DMS53 (cell line): ENCODE measurements at places on chromosomes 11 and 22.

DNA sequence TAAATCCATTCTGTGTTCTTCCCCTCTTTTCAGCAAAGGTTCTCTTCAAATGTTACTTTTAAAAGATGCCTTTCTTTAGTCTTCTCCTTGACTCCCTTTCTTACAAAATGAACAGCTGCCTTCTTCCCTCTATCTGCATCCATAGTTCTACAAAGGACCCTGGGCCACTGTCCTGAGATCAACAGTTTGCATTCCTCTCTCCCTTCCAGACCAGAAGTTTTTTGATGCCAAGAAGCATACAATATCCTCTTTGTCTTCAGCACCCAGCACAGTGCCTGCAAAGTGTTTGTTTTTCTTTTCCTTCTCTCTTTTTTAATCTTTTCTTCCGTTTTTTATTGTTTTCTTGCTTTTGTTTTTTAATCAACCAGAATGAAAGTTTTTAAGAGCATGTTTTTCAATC lies 183.5 kb upstream of the SNX19 start:
- DNase-seq = no peak

DNA sequence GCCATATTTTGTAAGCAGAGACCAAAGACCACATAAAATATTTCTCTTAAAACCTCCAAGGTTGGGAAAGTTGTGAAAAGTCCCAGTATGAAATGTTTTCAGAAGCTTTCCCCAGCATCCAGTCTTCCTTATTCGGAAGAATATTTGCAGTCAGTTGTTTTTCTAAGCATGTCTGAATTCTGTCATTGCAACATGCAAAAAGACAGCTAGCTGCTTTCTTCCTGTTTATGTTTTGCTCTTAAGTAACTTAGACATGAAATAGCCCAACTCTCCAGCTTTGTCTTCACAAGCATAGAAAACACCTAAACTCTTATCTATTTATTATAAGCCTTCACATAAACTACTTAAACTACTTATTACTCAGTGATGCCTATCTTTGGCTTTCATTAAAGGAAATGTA lies 57.9 kb upstream of the MMP13 start:
- DNase-seq = no peak

GRCh38 chr11:68216171-68216938 lies 3.3 kb upstream of the KMT5B start:
- DNase-seq = peak; percentile 85

DNA sequence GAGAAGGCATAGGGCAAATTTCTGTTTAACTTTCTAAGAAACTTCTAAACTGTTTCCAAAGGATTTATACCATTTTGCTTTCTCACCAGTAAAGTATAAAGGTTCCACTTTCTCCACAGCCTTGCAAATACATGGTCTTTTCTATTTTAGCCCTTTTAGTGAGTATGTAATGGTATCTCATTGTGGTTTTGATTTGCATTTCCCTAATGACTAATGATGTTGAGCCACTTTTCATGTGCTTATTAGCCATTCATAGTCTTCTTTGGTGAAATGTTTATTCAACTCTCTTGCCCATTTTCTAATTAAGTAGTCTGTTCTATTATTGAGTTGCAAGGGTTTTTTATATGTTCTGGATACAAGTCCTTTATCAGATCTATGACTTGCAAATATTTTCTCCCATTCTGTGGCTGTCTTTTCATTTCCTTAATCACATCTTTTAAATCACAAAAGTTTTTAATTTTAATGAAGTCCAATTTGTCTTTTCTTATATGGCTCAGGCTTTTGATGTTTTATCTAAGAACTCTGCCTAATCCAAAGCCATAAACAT lies 83.8 kb upstream of the KCNQ1OT1 start:
- DNase-seq = no peak

DNA sequence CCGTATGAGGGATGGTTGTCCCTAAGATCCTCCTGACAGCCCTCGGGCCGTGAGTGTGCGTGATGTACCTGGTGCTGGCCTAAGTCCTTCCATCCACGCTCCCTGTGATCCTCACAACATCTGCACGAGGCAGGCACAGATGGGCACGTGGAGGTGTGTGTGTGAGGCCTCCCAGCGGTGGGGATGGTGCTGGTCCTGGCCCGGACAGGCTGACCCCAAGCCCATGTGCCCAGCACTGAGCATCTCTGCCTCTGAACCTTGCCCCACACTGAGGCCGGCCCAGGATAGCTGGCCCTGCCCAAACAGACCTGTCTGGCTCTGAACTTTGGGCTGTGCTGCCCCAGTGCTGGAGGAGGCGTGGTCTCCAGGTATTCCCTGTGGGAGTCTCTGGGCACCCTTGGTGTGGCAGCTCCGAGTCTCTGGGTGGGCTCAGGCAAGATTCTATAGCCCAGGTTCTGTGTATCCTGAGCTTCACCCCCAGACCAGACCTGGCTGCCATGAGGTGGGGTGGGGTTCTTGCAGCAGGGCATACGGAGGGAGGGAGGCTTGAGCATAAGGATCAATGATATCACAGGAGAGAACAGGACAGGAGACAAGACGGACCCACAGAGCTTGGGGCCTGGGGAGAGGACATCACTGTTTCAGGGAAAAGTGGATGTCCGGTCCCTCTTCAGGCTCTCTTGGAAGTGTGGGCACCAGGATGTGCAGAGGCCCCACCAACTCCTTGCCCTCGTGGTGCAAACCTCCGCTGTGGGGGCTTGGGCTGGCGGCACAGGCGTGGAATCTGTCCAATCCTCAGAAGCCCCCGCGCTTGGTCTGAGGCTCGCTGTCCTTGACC lies 881.8 kb downstream of the BRD1 start:
- no peak for DNase-seq

GRCh38 chr11:94775567-94776327 lies 7.6 kb downstream of the AMOTL1 start:
- peak; percentile 95 for DNase-seq

GRCh38 chr22:46081831-46082210 lies 68.5 kb upstream of the PPARA start:
- DNase-seq = no peak

DNA sequence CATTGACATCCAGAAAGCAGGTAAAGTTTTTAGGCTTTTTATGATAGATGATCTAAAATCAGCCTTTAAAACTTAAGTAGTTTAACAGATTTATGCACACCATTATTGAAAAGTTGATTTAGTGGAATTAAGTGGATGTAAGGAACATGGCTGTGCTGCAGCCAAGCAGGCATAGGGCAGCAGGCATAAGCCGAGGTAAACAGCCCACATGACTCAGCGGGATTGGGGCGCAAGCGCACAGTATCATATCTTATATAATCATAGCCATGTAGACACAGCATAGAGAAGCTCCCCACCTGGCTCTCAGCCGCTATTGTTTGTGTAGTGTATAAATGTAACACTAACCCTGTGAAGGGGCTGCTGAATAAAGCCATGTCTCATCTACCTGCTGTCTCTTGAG lies 157.5 kb downstream of the WNT11 start:
- peak; percentile 90 for DNase-seq

GRCh38 chr11:122746050-122746478 lies 90.5 kb downstream of the UBASH3B start:
- DNase-seq = no peak
